Activated CD8-positive, alpha-beta T cell treated with anti-CD3 and anti-CD28 coated beads for 36 hours (primary cell): ENCODE measurements at places on chromosomes 7 and 10.
A peak's percentile ranks its signal among the peaks of the same experiment; 100 is the strongest.

DNA sequence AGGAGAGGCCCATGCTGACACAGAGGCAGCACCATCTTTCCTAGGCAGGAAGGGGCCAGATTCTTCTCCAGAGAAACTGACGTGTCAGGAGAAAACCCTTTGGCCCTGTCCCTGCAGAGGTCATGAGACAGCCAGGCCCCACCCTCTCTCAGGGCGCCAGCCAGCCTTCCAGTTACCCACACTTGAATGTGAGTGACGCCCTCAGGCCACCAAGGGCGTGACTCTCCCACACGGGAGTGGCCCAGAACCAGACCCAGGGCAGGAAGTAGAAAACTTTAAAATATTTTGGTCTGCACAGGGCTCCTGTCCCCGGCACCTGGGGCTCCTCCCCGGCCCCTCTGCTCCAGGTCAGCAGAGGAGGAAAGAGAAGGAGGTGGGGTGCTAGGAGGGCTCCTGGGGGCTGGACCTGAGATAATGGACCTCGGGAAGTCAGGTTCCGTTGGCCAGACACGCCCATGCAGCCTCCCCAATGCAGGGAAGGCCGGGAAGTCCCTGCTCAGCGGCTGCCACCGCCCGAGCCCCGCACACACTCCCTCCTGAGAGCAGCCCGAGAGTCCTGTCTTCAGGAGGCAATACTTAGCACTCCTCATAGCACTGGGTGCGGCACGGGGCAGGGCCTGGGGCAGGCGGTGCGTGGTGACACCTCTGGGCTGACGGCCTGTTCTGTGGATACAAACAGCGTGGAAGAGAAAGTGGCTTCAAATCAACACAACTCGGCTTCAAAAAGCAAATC, 67.0 kb upstream of the CFAP46 start:
- no peak for DNase-seq

GRCh38 chr7:151435103-151435916, 4.6 kb downstream of the CRYGN start:
- DNase-seq: no peak

- no peak for DNase-seq
Observed at GRCh38 chr10:101040061-101040460, 9.0 kb downstream of the SFXN3 start.

DNA sequence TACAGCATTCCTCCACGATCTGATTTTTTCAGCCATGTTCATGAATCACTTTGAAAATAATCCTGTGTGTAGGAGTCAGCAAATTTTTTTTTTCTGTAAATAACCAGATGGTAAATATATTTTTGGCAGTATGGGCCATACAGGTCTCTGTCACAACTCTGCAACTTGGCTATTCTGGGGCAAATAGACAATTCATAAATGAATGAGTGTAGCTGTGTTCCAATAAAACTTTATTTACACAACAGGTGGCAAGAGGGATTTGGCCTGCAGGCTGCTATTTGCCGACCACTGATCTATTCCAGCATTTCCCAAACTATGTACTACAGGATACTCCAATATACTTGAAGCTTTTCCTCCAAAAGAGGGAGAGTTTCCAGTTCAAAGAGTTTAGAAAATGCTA, 78.7 kb upstream of the SVIL start:
- no peak for DNase-seq

- DNase-seq: no peak
Observed at GRCh38 chr7:12571691-12572090, 1.2 kb downstream of the SCIN start.

DNA sequence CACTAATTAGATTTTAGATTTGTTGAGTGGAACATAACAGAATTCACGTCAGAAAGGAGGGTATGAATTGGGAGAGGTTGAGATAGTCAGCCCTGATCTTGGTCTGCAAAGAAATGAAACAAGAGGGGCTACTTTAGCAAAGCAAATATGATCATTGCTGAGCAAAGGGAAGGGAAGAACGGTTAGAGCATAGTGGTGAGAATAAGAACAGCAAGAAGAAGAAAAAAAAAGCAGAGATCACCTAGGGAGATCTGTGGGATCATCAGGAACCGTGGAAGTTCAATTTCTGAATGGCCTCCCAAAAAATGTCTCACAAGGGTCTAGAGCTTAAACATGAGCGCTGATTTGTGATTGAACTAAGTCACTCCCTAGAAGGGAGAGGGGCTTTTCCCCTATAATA, 156.1 kb downstream of the DGKI start:
- no peak for DNase-seq

GRCh38 chr10:84194424-84195043, at the start of gene CDHR1:
TSS of gene CDHR1 (plus strand) at chr10:84194537. CDS start at chr10:84194761, 224 bp downstream.
- DNase-seq: peak; percentile 72

- DNase-seq: no peak
Observed at GRCh38 chr7:2398506-2398905, 4.9 kb upstream of the CHST12 start.

DNA sequence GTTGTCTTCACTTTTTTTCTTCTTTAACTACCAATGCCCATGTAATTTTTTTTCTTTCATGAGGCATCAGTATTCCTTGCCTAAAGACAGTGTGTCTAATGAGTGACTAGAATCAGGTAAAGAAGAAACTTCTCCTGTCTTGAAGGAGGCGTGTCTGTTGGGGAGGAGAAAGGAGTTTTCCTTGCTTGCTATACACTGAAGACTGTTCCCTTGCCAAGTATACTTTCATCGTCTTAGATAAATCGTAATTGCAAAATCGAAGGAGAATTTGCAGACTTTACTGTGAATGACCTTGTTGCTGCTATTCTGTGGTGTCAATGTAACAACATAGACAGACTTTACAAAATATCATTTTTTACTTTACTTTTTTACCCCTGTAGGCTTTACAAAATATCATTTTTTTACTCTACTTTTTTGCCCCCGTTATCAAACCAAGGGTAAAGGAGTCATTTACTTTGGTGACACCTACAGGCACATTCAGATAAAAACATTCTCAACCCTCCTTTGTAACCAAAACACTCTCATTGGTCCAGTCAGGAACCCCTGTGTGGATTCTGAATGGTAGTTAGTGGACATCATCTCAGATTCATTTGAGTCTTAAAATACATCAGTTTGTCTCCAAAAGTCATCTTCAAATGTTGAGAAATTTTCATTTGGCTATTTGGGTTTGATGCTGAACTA, 232.4 kb downstream of the AHR start:
- no peak for DNase-seq

DNA sequence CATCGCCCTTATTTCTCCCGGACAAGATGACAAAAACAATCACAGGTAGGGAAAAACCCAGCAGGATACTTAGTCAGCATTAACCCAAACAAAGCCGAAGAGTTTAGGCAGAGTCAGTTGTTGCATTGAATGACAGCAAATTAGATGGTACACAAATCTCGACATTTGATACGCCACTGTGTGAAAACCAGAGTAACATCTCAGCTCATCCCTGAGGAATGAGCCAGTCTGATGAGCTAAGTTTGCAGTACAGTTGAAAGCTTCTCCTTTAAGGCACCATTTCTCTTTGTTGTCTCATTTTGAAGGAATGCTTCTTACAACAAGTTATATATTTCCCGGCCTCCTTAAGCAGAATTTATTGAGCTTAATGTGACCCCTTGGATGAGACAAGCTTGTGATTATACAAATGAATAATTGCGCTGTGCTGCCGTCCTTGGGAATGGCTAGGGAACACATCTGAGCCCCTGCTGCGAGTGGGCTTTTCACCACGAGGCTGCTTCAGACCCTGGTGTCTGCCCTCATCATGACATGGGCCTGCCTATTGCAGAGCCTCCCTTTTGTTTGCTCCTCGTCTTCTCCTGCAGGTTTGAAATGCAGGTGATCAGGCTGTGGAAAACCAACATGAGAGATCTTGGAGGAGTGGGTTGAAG, 137.3 kb downstream of the CELF2 start:
- no peak for DNase-seq

GRCh38 chr7:107432261-107432660, 37.6 kb upstream of the GPR22 start:
- no peak for DNase-seq

- peak; percentile 39 for DNase-seq
Observed at GRCh38 chr7:47647181-47647917, 65.4 kb upstream of the TNS3 start.

DNA sequence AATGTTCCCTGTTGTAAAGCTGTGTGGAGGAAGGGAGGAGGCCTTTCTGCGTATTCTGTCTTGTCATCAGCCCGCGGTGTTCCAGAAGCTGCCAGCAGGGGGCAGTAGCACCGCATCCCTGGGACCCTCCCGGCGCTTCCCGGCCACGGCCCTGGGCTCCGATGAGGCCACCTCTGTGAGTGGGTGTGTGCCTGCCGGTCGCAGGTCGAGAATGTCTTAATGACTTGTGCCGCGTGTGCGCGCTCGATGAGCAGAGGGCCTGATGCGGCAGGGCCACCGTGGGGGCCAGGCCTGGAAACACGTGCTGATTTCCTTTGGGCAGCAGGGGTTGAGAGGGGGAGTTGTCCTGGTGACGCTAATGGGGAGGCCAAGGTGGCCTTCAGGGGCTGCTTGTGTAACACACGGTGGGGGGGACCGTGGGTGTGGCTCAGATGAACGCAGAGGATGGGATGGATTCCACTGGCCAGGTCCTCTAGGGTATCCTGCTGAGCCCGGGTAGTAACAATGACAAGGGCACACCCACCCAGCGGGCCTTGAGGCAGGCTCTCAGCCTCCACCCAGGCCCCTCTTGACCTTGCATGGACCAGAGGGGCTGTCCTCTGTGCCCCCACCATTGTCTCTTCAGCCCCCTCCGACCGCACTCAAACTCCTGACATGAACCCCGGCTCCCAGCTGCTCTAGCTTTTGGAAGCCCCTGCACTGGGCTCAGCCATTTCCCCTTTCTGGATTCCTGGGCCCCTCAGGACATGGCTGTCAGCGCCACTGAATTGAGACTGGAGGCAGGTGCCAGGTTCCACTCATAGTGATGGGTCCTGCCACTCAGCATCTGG, 135.9 kb upstream of the PODXL start:
- DNase-seq: peak; percentile 73

DNA sequence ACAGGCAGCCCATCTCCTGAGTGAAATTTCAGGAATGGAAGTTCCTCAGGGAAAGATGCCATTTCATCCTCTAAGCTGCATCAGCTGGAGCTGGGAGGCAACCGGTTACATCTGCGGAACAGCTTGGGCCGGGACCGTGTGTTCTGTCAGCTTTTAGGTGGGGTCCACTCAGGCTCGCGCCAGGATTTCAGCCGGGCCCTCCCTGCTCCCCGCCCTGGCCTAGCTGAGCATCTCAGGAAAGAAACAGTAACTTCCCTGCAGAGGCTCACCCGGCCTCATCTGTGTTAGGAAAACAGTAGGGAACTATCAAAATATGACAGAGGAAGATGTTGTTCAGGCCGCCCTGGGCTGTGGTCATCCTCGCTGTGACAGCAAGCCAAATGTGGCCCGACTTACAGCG, 110.4 kb downstream of the TRIL start:
- DNase-seq: no peak

- DNase-seq: peak; percentile 8
Observed at GRCh38 chr7:31114593-31115343, 62.7 kb downstream of the ADCYAP1R1 start.

- DNase-seq: no peak
Observed at GRCh38 chr10:73577788-73578187, 13.4 kb downstream of the USP54 start.

- DNase-seq: no peak
Observed at GRCh38 chr7:121515229-121515628, 119.1 kb upstream of the FAM3C start.

GRCh38 chr7:6071406-6071805, 40.2 kb downstream of the ANKRD61 start:
- no peak for DNase-seq

GRCh38 chr10:29828956-29829355, 194.2 kb upstream of the SVIL start:
- DNase-seq: no peak

- no peak for DNase-seq
Observed at GRCh38 chr10:25966844-25967243, 32.8 kb downstream of the MYO3A start.

DNA sequence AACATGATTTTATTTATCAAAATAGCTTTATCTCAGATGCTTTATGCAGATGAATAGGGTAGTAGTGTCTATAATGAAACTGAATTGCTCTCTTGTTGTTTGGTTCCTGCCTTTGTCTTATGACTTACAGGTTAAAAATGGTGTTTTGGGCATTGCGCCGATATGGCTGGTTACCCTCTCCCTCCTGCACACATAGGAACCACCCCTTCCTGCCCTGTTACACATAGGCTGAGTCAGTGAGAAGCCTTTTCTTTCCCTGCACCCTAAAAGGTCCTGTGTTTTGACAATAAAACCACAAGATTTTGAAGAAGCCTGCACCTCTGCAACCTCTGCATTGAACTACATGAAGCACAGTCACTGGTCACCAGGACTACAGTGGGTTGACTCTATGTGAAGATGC, 655.8 kb upstream of the ANKRD30A start:
- no peak for DNase-seq

- DNase-seq: no peak
Observed at GRCh38 chr10:124602646-124603365, 141.2 kb downstream of the LHPP start.

DNA sequence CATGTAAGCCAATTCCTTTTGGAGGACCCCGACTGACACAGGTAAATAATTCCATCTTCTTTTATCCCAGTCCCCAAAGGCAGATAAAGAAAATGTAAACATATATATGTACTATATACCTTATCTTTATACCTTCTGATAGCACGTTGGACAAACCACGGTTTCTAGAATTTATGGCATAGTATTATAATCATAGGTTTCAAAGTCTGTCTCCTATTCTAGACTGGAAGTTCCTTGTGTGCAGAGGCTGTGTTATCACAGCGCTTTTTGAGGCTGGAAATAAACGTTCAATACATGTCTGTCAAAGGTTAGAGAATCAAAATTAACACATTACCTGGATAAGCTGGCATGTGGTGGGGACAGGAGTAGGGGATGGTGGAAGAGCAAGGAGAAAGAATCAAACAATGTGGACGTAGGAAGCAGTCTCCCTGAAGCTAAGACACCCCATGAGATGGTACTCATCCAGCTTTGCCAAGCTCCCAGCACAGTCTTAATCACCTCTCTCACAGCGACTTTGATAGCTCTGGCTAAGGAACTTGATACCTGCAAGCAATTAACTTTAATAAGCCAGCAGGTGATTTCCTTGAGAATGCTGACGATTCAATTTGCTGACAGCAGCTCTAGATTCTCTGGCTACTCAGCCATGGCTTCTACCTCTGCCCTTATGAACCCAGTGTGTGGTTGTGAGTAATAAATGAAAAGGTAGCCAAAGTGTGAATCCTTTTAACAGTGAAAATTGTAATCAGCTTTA, 208.4 kb upstream of the LRRTM3 start:
- DNase-seq: no peak

- no peak for DNase-seq
Observed at GRCh38 chr7:128030263-128030653, 979 bp downstream of the LRRC4 start.

DNA sequence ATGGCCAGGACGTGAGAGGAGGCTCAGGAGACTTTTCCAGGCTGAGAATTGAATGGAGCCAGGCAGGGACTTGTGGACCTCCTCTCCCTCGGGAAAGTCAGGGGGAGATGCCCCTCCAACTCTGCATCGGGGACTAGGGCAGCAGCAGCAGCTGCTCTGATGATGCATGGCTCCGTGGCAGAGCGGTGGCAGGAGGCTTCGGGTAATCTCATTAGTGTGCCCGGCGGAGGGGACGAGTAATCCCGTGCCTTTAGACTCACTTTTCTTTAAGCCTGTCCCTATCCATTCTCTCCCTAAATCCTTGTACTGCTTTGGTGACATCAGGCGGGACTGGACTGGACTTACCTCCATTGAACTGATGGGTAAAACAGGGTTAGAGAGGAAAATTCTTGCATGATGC, 75.1 kb downstream of the ZMIZ1 start:
- DNase-seq: no peak
